H4 (cell line): ENCODE measurements at places on chromosomes 1 and 21. TPM values are rescaled to one million over a fixed set of nuclear protein-coding genes. Genes with fewer than 3 reads are reported as not detected.

Gene SPRR2G
- not detected in 2 replicates for total RNA-seq

Gene C1orf50
- total RNA-seq: 1.5 and 5.8 TPM in 2 replicates

Gene OR2AK2
- total RNA-seq: not detected in 2 replicates

Gene ZNF683
- total RNA-seq: not detected in 2 replicates

Gene SLC45A1
- total RNA-seq: 0.31 TPM in 1 of 2 replicates, not detected in the other

Gene GLUL
- 22.0 and 24.9 TPM in 2 replicates for total RNA-seq

Gene OR2G2
- not detected in 2 replicates for total RNA-seq

Gene LIN28A
- total RNA-seq: not detected in 2 replicates

Gene MX2
- 36.7 and 38.6 TPM in 2 replicates for total RNA-seq

Gene OR2T11
- not detected in 2 replicates for total RNA-seq

Gene RHOU
- 2.1 and 2.8 TPM in 2 replicates for total RNA-seq

Gene PLA2G2F
- not detected in 2 replicates for total RNA-seq

Gene RNPC3
- 2.3 and 9.1 TPM in 2 replicates for total RNA-seq

Gene RAD54L
- 13.9 and 14.4 TPM in 2 replicates for total RNA-seq
